Panc1 (cell line): ENCODE measurements at places on chromosomes 3 and 15. TPM values are rescaled to one million over a fixed set of nuclear protein-coding genes. Genes with fewer than 3 reads are reported as not detected.

DNA sequence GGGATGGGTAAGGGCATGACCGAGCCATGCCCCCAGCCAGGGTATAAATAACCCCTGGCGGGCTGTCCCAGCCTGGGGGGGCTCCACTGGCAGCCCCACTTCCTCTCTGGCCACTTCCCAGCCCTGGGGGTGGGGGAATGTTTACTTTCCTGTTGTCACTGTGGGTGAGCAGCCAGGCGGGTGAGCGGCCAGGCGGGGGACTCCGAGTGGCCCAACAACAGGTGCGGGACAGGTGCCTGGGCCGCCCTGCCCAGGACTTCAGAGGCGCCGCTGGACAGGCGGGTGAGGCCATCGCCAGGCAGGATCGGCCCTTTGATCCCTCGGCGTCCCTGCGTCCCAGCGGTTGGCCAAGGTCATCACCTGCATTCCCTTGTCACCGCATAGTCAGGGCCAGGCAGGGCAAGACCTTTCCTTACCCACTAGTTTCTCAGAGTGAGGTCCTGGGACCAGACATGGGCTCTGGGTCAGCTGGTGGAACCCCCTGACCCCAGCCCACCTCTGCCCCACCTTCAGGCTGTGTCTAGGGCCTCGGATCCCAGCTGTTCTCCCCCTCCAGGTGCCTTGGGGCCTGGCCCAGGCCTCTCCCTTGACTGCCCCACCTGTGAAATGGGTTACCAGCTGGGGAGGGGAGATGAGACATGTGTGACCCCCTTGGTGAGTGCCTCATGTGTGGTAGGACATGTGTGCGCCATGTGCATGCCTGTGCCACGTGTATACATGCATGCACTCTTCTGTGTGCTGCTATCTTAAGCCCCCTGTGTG, 16.6 kb downstream of the SEMA3F start:
- DNase-seq, result no peak

DNA sequence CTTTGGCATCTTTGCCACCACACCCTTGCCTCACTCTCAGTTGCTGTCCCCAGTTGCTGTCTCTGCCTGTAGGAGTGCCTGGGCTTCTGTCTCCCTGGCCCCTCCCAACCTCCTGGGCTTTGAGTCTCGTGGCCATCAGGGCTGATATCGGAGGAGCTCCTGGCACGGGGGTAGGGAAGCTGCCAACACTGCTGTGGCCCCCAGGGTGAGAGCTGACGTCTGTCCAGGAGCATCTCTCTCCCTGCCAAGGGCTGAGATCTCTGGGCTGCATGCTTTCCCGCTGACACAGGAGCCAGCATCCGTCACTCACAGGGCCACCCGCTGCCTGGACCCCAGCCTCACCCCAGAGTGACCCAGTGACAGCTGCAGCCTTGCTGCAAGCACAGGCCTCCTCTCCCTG, 47.4 kb downstream of the EXOG start:
- DNase-seq, result no peak

The EIF3J gene
- total RNA-seq, result 128 TPM

DNA sequence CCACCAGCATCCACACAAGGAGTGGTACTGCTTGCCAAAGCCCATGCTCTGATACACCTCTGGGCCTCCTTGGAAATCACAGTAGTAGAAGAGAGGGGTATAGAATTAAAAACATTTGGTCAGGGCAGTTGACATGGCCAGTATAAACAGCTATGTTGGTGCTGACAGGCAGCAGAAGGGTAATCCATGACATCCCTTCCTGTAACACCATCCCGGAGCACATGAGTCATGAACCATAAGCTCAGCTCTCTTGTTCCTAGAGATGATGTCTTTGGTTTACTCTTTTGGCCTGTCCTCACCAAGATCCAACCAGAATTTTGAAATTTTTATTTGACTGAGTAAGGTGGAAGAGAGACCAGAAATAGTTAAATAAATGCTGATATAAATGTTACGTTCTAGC, 132.6 kb upstream of the CTDSPL start:
- no peak for DNase-seq

The POTEB3 gene
- total RNA-seq, result not detected

GRCh38 chr3:126742057-126742456, 38.0 kb downstream of the CHCHD6 start:
- DNase-seq, result no peak
